Aorta (tissue), 5 donors: ENCODE measurements at places on chromosomes 1 and 21. TPM values are rescaled to one million over a fixed set of nuclear protein-coding genes. Genes with fewer than 3 reads are reported as not detected.

DNA sequence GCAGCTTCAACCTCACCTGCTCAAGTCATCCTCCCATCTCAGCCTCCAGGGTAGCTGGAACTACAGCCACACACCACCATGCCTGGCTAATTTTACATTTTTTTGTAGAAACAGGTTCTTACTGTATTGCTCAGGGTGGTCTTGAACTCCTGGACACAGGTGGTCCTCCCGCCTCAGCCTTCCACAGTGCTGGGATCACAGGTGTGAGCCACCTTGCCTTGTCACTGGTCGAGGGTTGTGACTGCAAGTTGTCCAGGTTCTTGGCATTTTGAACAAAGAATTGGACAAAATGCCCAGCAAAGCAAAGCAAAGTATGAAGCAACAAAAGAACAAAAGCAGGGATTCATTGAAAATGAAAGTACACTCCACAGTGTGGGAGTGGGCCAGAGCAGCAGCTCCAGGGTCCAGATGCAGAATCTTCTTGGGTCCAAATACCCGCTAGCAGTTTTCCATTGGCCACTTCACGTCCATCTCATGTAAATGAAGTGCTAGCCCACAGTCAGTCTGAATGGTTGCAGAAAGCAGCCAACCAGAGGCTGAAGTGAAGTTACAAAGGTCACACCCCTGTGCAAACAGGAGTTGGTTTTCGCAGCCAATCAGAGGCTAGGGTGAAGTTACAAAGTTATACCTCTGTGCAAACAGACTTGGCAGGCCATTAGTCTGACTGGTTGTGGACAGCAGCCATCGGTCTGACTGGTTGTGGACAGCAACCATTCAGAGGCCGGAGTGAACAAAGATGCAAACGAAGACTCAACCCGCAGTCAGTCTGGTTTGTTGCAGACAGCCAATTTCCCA, 109.5 kb upstream of the KIF26B start:
- peak; percentile 47 for DNase-seq
- no peaks in the 10 kb centered on the region for H3K4me1 ChIP-seq
- H3K27me3 ChIP-seq = no peaks in the 10 kb centered on the region
- no peak overlapping the region for H3K4me3 ChIP-seq
- H3K36me3 ChIP-seq = no peaks in the 10 kb centered on the region
- no peak overlapping the region for H3K27ac ChIP-seq

MEX3A gene
- 1.2 TPM for total RNA-seq

DNA sequence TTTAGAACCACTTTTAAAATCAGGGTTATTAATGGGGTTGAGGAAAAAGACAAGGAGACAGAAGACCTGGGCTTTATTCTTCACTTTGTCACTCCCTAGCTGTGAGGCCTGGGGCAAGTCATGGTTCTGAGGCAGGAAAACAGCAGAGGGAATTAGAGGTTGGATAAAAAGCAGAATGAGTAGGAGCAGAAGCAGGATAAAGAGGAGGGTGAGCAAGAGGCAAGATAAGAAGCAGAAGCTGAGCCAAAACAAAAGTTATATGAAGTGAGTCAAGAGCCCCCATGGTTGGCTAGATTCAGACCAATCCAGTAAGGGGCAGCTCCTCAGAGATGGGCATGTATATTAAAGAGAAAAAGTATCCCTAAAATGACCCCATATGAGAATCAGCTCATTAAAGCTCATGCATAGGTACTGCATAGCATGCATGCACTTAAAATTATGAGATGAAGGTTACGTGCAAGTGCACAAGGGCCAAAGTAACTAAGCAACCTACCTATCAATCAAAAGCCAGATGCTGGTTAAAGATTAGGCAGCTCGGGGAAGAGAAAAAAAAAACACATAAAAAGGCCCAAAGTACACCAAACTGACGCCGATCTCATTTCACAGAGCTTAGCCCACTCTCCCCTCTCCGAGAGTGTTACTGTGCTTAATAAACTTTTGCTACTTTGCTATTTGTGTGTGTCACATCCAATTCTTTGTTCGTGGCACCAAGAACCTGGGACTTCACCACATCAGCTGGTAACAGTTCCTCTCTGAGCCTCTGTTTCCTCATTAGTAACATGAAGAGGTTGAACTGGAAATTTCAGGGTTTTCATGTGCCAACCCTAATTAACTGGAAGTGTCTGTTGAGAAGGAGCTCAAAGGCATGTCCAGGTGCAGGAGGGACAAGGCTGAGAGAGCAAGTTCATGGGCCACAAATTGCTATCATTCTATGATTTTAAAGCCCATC, 2.2 kb downstream of the AVPR1B start:
- DNase-seq = no peak
- H3K4me3 ChIP-seq = no peak overlapping the region
- H3K27me3 ChIP-seq = no peaks in the 10 kb centered on the region
- H3K36me3 ChIP-seq = no peaks in the 10 kb centered on the region
- no peaks in the 10 kb centered on the region for H3K4me1 ChIP-seq

B3GALT2 gene
- total RNA-seq = 0.51 TPM

- H3K36me3 ChIP-seq = no peaks in the 10 kb centered on the region
- no peak overlapping the region for H3K27ac ChIP-seq
- H3K4me1 ChIP-seq = no peaks in the 10 kb centered on the region
- H3K27me3 ChIP-seq = no peaks in the 10 kb centered on the region
These were observed 115.1 kb downstream of the PLPP3 start for GRCh38 chr1:56464294-56464693.

GRCh38 chr1:240998441-240999015, 358.5 kb downstream of the RGS7 start:
- no peak for DNase-seq
- H3K27me3 ChIP-seq = no peaks in the 10 kb centered on the region
- H3K4me1 ChIP-seq = no peaks in the 10 kb centered on the region
- no peak overlapping the region for H3K4me3 ChIP-seq
- no peaks in the 10 kb centered on the region for H3K36me3 ChIP-seq
- no peak overlapping the region for H3K27ac ChIP-seq

DNA sequence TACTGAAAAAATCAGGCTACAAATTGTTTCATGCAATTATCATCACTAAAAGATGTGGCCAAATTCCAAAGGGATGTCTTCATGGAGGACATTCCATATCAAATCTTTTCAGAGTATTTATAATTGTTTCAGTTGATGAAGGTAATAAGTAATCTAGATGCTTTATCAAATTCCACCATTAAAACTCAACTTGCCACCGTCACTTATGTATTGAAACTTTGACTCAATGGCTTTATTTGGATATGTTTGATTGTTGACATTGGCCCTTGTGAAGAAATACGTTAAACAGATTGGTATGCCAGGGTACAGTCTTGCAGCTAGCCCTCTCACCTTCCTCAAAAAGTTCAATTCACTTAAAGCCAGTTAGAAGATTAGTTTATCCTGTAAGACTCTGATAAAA, 32.2 kb upstream of the PALMD start:
- no peaks in the 10 kb centered on the region for H3K36me3 ChIP-seq
- no peak overlapping the region for H3K4me3 ChIP-seq
- no peaks in the 10 kb centered on the region for H3K27me3 ChIP-seq
- DNase-seq = no peak
- no peak overlapping the region for H3K27ac ChIP-seq
- H3K4me1 ChIP-seq = no peaks in the 10 kb centered on the region

GRCh38 chr1:33424610-33425009, 6.3 kb downstream of the PHC2 start:
- no peak overlapping the region for H3K4me3 ChIP-seq
- H3K27me3 ChIP-seq = no peaks in the 10 kb centered on the region
- H3K27ac ChIP-seq = no peak overlapping the region
- no peaks in the 10 kb centered on the region for H3K36me3 ChIP-seq
